ENCODE measurements at places on chromosomes 4 and X.

DNA sequence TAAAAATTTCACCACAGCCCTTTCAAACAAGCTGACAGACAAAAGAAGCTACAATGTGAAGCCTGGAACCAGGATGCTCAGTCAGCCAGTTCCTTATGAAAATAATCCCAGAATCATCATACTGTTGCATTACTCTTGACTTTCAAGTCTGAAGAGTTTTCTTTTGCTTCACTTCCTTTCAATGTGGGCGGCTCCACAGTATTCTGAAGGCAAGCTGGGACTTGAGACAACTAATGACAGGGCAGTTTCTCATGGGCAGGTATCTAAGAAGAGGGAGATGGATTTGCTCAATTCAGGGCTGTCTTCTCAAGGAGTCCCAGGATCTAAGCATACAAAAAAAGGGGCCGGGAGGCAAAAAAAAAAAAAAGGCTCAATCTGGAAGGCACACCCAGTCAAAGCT lies 173.4 kb downstream of the PAPSS1 start:
- DNase-seq, result no peak

GRCh38 chrX:19728915-19729314 lies 158.5 kb downstream of the SH3KBP1 start:
- peak; percentile 68 for DNase-seq

GRCh38 chr4:169952236-169953002 lies 73.8 kb downstream of the MFAP3L start:
- DNase-seq, result no peak

DNA sequence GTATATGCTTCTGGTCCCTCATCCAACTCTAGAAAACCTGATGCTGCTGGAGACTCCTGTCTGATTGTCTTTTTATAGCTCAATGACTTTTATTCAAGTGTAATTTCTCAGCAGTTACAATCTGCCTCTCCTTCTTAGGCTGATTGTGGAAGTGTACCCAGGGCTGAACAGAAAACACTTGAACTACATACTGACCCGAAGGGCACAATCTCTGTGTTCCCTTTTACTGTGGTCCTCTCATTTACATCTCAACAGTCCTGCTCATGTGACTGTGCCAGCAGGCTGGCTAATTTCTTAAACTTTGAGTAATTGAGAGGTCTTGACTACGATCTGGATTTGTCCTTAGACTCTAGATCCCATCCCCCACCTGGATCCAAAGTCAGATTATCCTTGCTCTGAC lies 863.4 kb downstream of the PDHA2 start:
- DNase-seq, result no peak

DNA sequence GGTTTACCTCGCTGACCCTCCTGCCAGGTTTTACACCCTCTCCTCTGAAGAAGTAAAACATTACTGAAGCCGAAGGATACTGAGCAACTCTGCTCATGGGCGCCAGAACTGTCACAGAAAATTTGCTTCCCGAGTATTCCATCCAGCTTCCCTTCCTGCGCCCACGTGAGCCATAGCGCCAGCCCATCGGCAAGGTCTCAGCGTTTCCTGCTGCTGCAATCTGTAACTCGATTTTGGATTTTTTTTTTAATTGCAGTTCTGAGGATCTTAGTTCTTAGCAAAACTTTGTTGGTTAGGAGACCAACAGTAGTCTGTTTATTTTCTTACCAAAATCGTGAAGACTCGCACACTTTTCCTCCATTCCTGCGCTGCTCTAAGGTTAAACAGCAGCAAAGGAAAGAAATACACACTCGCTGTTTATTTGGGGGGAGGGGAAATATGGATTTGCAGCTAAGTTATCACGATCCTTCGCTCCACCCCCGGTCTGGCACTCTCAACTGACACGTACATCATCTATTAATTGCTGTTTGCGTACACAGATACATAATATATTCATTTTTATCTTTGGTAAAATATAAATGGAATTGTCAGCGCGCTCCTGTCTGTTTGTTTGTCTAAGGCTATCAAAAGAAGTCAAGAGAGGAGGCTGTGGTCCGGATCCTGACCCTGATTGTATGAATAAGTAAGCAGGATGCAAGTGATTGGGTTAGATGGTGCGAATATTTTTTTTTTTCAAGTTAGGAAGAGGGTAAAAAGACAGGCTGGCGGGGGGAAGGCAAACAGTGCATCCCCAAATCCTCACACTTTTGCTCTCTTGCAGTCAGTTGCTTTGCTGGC lies at the start of gene TLL1:
Gene TLL1, plus strand, starts transcription at position 777 of the 837 bp plus-strand sequence. CDS start 668 bp downstream, outside the sequence.
- no peak for DNase-seq

DNA sequence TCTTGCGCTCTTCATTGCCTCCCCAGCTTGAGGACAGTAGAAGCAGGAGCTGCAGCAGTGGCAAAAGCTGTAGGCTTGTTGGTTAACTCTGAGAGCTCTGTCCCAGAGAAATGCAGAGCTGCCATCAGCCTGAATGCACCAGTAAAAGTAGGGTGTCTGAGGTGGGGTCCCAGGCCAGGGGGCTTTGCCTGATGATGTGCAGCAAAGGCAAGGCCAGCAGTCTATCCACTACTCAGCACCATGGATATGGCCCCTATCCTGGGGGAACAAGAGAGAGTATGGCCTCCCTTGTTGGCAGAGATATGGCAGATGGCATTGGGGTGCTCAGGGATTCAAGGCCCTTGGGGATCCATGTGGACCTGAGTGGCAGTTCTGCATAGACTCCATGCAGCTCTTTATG lies 180.2 kb downstream of the HMGN5 start:
- DNase-seq, result no peak

DNA sequence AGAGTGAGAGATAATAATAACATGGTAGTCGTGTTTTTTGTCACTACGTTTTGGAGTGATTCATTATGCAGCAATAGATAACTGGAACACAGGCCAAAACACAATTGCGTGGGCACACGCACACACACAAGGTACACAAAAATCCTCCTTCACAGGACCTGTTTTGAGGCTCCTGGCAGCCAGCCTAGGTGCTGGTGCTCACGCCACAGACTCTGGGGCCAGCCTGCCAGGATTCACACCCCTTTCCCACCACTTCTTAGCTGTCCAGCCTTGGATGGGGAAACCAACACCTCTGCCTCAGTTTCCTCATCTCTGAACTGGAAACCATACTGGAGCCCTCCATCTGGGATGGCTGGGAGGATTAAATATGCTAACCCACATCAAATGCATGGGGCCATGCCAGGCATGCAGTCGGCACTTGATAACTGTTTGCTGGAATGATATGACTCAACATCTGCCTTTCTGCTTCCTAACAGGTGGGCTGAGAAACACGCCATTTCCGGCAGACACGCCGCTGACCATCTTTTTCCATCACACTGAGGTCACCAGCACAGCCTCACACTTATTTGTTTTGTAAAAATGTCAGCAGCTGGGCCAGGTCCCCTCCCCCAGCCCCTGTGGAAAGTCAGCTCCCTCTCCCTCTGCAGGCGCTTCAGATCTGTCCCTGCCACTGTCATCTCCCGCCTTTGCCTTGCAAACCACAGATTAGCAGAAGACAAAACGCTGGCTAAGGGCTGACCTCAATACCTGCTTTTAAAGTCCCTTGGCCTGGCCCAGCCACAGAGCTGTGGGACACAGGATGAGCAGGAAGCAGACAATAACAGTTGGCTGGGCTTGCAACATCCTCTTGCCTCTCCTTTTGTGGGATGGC lies 237.5 kb downstream of the BCOR start:
- DNase-seq, result peak; percentile 37

GRCh38 chrX:139120760-139121159 lies 409.2 kb upstream of the FGF13 start:
- peak; percentile 26 for DNase-seq

DNA sequence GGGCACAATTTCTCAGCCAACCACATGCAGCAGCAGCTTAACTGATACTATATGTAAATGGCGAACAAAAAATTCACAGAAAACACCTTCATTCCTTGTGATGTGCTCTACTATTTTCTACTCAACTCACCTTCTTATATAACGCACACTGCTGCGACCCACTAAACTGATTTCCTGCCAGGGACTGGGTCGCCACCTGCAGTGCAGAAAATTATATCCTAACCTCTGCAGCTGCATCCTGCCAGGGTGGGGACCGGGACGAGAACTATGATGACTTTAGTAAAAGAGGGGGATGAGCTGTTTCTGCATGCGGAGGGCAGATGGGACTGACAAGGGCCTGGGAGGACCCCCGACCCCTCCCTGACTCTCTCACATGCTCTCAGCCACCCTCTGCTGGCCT lies 27.4 kb downstream of the ABLIM2 start:
- DNase-seq, result no peak

DNA sequence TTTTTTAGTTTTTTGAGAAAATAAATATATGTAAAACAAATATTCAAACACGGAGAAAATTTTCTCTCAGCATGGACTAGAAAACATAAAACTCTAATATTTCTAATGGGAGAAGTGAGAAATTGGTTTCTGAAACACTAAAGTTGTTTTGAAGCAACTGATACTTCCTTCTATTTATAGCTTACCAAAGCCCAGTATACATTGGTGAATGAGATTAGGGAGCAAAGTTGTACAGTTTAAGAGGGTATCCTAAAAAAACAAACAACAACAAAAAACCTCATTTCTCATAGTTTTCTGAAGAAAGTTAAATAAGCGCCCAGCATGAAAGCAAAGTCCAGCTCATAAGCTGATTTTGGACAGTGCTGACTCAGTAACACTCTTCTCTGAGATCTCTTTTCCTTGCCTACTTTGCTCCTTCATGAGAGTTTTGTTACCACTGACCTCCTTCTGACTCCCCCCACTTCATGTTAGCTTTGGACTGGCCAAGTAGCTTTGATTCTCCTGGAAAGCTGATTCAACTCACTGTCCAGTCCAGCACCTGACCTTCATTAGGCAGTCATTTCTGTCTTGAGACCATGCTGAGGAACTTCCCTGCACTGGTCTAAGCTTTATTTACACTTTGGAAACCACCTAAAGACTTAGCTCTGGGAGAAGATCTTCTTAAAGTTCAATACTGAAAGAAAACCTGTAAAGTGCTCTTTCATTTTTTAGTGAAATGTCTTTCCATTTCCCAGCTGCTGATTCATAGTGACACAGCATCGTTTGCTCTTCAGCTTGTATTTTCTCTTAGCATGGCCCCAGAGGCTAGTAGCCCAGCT lies 21.8 kb upstream of the P2RY10 start:
- no peak for DNase-seq

- DNase-seq, result no peak
Observed at GRCh38 chrX:150874448-150874847, 24.0 kb downstream of the CD99L2 start.

DNA sequence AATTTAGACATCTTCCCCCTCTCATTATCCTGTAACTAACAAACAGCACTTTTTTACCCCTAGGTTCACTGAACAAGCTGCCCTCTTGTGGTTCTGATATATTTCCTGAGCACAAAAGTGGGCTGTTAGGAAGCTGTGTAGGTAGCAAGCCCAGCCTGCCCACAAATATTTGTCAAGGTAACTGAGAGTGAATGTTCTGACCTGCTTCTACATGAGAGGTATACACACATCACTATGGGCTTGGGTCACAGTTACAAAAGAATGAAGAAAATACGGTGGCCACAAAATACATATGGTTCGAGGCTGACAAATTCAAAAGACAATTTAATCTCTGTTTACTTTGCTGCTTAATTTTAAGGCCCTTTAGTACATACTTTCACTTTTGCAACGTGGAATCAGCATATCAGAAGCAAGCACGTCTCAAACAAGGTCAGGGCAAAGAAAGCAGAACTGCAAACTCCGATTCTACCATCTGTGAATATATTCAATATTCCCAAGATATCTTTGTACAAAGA lies 78.7 kb downstream of the RBM47 start:
- peak; percentile 55 for DNase-seq

- DNase-seq, result no peak
Observed at GRCh38 chr4:3802571-3803474, 36.6 kb downstream of the ADRA2C start.

GRCh38 chr4:11072463-11072862 lies 356.2 kb downstream of the HS3ST1 start:
- DNase-seq, result no peak

GRCh38 chrX:150038986-150039599 lies 100.8 kb upstream of the EOLA2 start:
- no peak for DNase-seq

- no peak for DNase-seq
Observed at GRCh38 chrX:70456256-70456655, 11.6 kb downstream of the DLG3 start.

DNA sequence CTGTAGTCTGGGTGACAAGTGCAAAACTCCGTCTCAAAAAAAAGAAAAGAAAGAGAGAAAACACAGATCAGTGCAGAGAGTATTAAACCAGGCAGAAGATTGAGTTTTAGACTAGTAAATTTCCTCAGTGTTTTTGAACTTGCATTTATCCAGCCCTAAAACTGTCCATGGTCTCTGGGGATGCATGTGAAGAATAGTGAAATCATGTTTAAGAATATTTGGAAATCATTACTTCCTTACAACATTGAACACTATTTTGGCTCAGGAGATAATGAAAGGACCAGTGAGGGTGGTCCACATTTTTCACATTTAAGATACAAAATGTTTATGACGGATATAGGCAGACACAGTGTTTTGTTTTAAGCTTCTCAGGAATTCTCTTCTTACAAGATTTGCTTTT lies 195.8 kb upstream of the RASGEF1B start:
- no peak for DNase-seq

- DNase-seq, result no peak
Observed at GRCh38 chrX:111645607-111646006, 35.4 kb upstream of the ALG13 start.

- DNase-seq, result no peak
Observed at GRCh38 chrX:69062493-69062892, 102.8 kb downstream of the PJA1 start.

- no peak for DNase-seq
Observed at GRCh38 chrX:1336948-1337779, 579 bp downstream of the IL3RA start.

GRCh38 chr4:152325831-152326230 lies 210.1 kb downstream of the FBXW7 start:
- DNase-seq, result peak; percentile 70

- DNase-seq, result no peak
Observed at GRCh38 chr4:144316869-144317268, 176.4 kb upstream of the GYPA start.

DNA sequence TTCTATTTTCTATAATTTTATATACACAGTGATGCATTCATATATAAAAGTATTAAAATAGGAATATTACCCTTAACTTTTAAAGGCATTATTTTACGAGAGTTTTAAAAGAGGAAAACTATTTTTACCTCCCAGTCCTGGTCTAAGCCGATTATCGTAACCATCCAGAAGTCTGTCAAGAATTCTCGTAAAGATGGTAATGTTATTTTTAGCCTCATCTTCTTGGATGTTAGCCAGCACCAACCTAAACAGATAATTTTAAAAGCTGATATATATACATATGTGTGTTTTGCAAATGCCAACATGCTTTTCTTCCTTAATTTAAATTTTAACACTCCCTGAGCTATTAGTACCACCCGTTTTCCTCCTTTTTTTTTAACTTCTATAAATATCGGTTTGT lies 4.0 kb downstream of the GABRA2 start:
- DNase-seq, result no peak
